AG08395 (cell line): ENCODE measurements at places on chromosomes 7 and 10.
A peak's percentile ranks its signal among the peaks of the same experiment; 100 is the strongest.

- no peak for DNase-seq
Observed at GRCh38 chr7:114466917-114467316, 52.3 kb downstream of the FOXP2 start.

GRCh38 chr7:76166404-76167255 is 35.1 kb upstream of the SRRM3 start:
- peak; percentile 98 for DNase-seq

DNA sequence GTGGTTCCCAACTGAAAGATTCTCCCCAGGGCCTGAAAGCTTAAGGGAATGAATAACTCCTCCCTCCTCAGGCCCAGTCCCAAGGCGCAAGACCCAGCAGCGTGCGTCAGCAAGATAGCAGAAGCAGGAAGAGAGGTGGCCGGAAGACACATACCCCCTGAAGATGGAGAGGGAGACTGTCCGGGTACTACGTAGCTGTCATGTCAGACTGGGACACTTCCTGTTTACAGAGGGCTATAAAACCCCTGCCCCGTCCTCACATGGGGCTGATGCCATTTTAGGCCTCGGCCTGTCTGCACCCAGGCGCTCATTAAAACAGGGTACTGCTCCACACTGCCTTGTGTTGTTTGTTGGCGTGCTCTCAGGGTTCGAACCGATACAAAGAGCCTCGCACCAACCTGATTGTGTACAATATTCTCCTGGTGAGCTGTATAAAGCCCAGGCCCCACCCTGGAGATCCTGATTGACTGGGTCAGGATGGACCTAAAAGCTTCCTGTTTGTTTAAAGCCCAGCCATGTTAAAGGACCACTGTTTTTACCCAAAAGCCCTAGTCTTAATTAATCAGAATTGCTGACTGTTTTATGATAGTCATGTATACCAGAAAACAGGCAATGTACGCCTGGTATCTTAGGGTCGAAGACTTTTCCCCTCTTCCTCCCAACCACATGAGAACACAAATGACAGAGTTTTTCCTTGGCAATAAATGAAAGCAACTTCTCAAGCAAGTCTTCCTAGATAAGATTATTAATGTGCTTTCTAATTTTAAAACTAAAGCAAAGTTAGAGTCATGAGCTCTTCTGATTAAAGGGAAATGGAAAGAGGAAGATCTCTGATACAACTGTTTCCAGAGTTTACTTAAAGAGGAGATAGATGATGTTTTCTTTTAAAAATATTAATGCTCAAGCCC is 251.5 kb downstream of the DOCK4 start:
- DNase-seq: no peak

DNA sequence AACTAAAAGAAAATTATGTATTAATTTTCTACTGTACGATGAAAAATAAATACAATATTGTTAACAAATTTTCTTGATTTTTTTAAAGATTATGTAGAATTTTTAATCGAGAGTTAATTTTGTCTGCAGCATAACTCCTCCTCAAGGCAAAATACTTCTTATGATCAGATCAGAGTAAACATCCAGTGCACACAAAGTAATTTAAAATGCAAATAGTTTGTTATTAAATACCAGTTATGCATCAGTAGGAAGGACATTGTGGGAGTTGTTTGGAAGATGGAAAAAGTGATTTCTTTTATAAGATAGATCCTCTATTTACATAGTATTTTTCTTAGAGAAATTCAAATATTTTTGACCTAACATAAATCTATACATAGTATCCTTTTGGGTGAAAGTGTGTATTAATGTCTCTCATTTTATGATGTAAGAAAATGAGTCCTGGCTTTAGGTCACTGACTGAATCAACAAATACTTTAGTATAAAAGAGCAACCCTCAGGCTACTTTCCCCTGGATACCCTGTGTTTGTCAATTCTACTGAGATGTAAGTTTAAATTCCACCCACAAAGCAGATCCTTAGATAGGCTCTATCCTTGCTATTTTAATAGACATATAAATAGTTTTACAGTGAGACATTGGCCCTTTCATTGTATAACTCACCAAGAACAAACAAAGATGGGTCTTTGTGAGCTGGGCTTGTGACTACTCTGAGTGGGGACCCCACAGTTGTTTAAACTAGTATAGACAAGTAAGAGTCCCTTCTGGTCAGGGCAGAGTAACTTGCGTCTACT is 1133.7 kb downstream of the GATA3 start:
- no peak for DNase-seq

DNA sequence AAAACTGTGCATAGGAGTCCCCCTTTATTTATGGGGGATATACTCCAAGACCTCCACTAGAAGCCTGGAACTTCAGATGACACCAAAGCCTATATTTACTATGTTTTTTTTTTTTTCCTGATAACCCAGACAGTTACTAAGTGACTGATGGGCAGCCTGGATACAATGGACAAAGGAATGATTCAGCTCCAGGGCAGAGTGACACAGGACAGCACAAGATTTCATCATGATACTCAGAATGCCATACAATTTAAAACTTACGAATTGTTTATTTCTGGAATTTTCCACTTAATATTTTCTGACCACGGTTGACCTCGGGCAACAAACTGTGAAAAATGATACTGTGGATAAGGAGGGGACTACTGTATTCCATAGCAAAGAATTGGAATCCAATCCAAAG is 843.6 kb downstream of the PCDH15 start:
- DNase-seq: no peak

- DNase-seq: no peak
Observed at GRCh38 chr10:61882621-61883370, 18.7 kb upstream of the ARID5B start.

- peak; percentile 3 for DNase-seq
Observed at GRCh38 chr7:129376778-129377700, 57.2 kb upstream of the STRIP2 start.

- no peak for DNase-seq
Observed at GRCh38 chr7:1250901-1251300, 18.2 kb downstream of the UNCX start.

GRCh38 chr7:13067036-13067435 is 379.6 kb downstream of the ARL4A start:
- DNase-seq: no peak
